ENCODE measurements at places on chromosomes 13 and 19.

DNA sequence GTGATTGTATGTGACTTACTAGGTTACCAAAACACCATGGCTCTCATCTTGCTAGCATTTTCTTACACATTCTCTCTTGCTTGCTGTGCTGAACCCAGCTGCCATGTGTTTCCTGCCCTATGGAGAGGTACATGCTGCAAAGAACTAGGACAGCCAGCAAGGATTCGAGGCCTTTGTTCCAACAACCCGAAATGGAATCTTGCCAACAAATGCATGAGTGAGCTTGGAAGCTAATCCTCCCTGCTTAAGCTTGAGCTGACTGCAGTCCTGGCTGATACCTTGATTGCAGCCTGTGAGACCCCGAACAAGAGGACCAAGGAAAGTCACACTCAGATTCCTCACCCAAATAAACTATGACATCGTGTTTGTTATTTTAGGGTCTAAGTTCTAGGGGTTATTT is 651.2 kb downstream of the SLITRK6 start:
- H3K36me3 ChIP-seq, result no peaks in the 10 kb centered on the region
- no peak overlapping the region for H3K27ac ChIP-seq

- no peaks in the 10 kb centered on the region for H3K4me1 ChIP-seq
- DNase-seq, result no peak
- H3K27ac ChIP-seq, result no peak overlapping the region
- H3K4me3 ChIP-seq, result no peak overlapping the region
These were observed 26.7 kb downstream of the CRTC1 start for GRCh38 chr19:18710186-18710585.

GRCh38 chr13:31982124-31982523 is 49.5 kb upstream of the FRY start:
- no peak overlapping the region for H3K4me3 ChIP-seq
- H3K27ac ChIP-seq, result peak overlapping the region; percentile 25
- no peaks in the 10 kb centered on the region for H3K27me3 ChIP-seq
- H3K36me3 ChIP-seq, result no peaks in the 10 kb centered on the region
- peaks cover 26% of the 10 kb centered on the region for H3K4me1 ChIP-seq
- DNase-seq, result no peak

- no peak overlapping the region for H3K27ac ChIP-seq
- no peaks in the 10 kb centered on the region for H3K4me1 ChIP-seq
- no peak overlapping the region for H3K4me3 ChIP-seq
These were observed 23.0 kb upstream of the TFDP1 start for GRCh38 chr13:113561417-113562084.

DNA sequence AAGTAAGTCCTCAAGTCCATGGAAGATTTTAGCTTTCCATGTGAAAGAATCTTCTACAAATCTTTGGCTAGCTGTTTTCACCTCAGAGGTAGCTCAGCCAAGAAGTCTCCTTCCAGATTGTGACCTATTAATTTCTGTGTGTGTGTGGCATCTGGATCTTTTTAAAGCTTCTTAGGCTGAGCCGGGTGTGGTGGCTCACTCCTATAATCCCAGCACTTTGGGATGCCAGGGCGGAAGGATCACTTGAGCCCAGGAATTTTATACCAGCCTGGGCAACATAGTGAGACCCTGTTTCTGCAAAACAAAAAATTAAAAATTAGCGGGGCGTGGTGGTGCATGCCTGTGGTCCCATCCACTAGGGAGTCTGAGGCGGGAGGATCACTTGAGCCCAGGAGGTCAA is 13.4 kb upstream of the SLC44A2 start:
- H3K36me3 ChIP-seq, result no peaks in the 10 kb centered on the region
- no peak overlapping the region for H3K4me3 ChIP-seq
- H3K27ac ChIP-seq, result peak overlapping the region; percentile 86
- H3K4me1 ChIP-seq, result peaks cover 24% of the 10 kb centered on the region
- no peak for DNase-seq
- no peaks in the 10 kb centered on the region for H3K27me3 ChIP-seq

DNA sequence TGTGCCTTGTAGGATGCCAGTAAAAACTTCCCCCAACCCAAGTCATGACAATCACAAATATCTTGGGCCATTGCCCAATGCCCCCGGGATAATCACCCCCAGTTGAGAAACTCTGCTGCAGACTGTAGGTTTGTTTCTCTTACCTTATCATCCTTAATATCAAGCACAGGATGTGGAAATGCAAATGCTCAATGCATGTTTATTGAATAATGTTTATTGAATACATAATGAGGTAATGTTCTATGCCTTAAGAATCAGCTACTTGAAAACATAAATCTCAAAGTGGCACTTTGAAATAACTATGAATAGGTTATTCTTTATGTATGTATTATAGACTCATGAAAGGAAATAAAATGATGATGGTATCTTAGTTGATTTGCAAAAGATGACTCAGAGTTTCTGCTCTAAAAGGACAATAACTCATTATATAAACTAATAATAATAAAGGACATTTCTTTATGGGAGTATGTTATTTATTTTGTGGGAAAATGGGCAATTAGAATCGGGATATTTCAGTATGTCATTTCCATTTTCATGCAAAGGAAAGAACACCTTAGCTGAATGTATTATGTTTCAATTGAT is 414.2 kb downstream of the EFNB2 start:
- no peaks in the 10 kb centered on the region for H3K36me3 ChIP-seq
- H3K27me3 ChIP-seq, result no peaks in the 10 kb centered on the region
- no peak overlapping the region for H3K4me3 ChIP-seq
- no peaks in the 10 kb centered on the region for H3K4me1 ChIP-seq

- peaks cover 7% of the 10 kb centered on the region for H3K36me3 ChIP-seq
- no peak overlapping the region for H3K27ac ChIP-seq
- H3K4me1 ChIP-seq, result peaks cover under 1% of the 10 kb centered on the region
- H3K27me3 ChIP-seq, result no peaks in the 10 kb centered on the region
- DNase-seq, result no peak
- no peak overlapping the region for H3K4me3 ChIP-seq
These were observed 7.3 kb downstream of the MED16 start for GRCh38 chr19:885536-886224.

- H3K4me1 ChIP-seq, result no peaks in the 10 kb centered on the region
- no peak for DNase-seq
- H3K4me3 ChIP-seq, result no peak overlapping the region
- no peaks in the 10 kb centered on the region for H3K36me3 ChIP-seq
- H3K27me3 ChIP-seq, result no peaks in the 10 kb centered on the region
These were observed 1076.2 kb downstream of the UQCRFS1 start for GRCh38 chr19:28136796-28137195.

DNA sequence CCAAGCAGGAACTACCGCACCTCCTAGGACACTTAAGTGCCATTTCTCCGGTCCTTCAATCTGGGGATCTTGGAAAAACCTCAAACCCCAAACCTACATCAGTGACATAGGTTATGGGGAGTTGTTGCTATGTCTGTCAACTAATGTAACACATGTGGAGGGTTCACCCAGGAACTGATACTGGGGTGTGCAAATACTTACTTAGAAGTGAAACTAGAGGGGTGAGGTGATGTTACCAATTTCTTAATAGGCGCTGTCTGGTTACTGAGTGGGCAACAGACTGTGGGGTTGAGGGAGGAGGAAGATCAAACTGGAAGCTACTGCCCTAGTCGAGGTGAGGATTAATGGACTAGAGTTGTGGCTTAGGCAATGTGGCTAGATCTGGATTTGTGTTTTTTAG is 1.9 kb downstream of the ZNF586 start:
- H3K4me3 ChIP-seq, result no peak overlapping the region
- DNase-seq, result no peak
- H3K27ac ChIP-seq, result no peak overlapping the region
- no peaks in the 10 kb centered on the region for H3K27me3 ChIP-seq

DNA sequence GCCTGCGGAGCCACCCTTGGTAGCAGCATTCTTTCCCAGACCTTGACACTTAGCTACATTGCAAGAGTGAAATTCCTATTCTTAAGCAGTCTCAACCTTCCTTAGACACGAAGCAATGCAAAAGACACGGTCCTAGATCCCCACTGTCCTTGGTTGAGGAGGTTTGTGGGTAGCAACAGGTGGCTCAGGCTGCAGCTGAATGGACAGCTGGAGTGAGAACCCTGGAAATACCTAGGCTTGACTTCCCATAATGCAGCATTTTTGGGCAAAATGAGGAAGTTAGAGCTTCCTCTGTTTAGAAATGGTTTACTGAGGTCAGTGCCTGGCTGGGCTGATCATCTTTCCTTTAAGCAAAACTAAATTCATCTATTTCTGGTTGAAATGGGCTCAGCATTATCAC is 296.6 kb downstream of the RFC3 start:
- no peak overlapping the region for H3K27ac ChIP-seq
- no peak overlapping the region for H3K4me3 ChIP-seq
- H3K27me3 ChIP-seq, result no peaks in the 10 kb centered on the region
- H3K36me3 ChIP-seq, result no peaks in the 10 kb centered on the region
- no peak for DNase-seq

GRCh38 chr13:81388400-81388799 is 1047.5 kb upstream of the SPRY2 start:
- no peak overlapping the region for H3K4me3 ChIP-seq
- H3K27ac ChIP-seq, result no peak overlapping the region
- H3K27me3 ChIP-seq, result no peaks in the 10 kb centered on the region
- H3K4me1 ChIP-seq, result no peaks in the 10 kb centered on the region

- no peaks in the 10 kb centered on the region for H3K36me3 ChIP-seq
- no peak overlapping the region for H3K4me3 ChIP-seq
- no peak overlapping the region for H3K27ac ChIP-seq
These were observed 610.6 kb upstream of the ATXN8OS start for GRCh38 chr13:69496981-69497380.

DNA sequence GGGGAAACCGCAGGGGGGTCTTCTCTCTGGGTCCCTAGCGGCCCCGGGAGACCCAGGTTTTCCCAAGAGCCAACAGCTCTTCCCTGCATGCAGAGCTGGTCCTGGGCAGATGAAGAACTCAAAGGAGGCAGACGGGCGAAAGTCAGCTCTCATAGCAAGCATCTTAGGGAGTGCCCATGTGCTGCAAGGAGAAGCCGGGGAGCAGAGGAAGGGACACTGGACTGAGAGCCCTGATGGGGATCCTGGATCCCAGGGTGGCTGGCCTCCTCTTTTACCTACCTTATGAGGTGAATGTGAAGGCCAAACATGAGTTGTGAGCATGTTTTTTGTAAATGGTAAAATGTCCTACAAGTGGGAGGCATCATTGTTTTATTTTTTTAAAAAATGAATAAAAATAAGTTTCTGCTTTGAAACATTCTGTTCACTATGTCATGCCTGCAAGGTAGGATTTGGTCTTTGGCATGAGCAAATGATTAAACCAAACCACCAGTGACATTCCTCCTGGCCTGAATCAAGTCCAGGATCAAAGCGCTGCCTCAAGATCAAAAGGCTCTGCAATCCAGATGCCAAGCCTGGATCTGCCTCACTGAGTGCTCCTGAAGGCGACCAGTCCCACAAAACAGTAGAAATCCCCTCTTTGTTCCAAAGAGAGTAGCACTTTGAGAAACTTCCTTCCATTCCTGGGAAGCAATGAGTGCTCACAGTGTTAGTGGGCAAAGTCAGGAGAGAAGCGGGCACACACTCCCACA is 92.2 kb upstream of the SERP2 start:
- no peak overlapping the region for H3K4me3 ChIP-seq
- H3K27ac ChIP-seq, result no peak overlapping the region
- no peak for DNase-seq

- no peaks in the 10 kb centered on the region for H3K27me3 ChIP-seq
- H3K36me3 ChIP-seq, result no peaks in the 10 kb centered on the region
- no peak overlapping the region for H3K4me3 ChIP-seq
- H3K27ac ChIP-seq, result no peak overlapping the region
- H3K4me1 ChIP-seq, result no peaks in the 10 kb centered on the region
These were observed 408.9 kb downstream of the ZNF536 start for GRCh38 chr19:30781047-30781446.

- H3K27me3 ChIP-seq, result no peaks in the 10 kb centered on the region
- no peaks in the 10 kb centered on the region for H3K4me1 ChIP-seq
- no peaks in the 10 kb centered on the region for H3K36me3 ChIP-seq
- H3K4me3 ChIP-seq, result no peak overlapping the region
- no peak overlapping the region for H3K27ac ChIP-seq
These were observed 26.9 kb downstream of the UTP14C start for GRCh38 chr13:52051400-52051799.

DNA sequence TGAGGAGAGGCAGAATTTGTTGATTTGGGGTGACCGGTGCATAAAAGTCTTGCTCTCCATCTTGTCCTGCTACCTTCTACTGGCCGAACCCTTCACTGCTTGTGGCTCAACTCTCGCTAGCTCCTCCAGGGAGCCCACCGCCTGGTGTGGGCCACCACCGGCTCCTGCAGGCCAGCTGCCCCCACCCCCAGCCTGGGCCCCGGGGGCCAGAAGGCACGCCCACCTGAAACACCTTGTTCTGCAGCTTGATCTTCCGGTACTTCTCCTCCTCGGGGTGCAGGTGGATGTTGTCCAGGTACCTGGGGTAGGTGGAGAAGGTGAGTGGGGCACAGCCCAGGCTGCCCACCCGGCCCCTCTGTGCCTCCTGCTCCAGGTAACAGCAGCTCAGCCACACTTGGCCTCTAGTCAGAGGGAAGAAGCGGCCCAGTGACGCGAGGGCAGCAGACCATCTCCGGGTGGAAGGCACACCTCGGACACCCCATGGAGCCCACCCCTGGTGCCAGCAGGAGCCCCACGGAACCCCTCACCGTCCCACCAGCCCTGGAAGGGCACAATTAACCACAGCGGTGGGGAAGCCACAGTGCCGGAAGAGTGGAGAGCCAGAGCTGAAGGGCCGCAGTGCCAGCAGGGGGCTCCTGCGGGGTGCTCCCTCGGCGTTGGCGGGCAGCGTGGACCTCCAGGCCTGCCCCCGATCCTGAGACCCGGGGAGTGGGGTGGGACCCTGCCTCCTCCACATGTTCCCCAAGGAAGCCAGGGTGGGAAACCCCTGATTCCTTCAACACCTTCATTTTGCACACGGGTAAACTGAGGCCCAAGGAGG is 10.1 kb downstream of the UBXN6 start:
- peak overlapping the region; percentile 83 for H3K27ac ChIP-seq
- peaks cover 27% of the 10 kb centered on the region for H3K4me1 ChIP-seq
- no peak overlapping the region for H3K4me3 ChIP-seq
- no peak for DNase-seq
- H3K36me3 ChIP-seq, result peaks cover 45% of the 10 kb centered on the region
- H3K27me3 ChIP-seq, result no peaks in the 10 kb centered on the region

- no peak overlapping the region for H3K27ac ChIP-seq
- no peaks in the 10 kb centered on the region for H3K36me3 ChIP-seq
- H3K27me3 ChIP-seq, result no peaks in the 10 kb centered on the region
- DNase-seq, result no peak
- no peak overlapping the region for H3K4me3 ChIP-seq
These were observed 293.3 kb upstream of the MAB21L1 start for GRCh38 chr13:35769812-35770211.

DNA sequence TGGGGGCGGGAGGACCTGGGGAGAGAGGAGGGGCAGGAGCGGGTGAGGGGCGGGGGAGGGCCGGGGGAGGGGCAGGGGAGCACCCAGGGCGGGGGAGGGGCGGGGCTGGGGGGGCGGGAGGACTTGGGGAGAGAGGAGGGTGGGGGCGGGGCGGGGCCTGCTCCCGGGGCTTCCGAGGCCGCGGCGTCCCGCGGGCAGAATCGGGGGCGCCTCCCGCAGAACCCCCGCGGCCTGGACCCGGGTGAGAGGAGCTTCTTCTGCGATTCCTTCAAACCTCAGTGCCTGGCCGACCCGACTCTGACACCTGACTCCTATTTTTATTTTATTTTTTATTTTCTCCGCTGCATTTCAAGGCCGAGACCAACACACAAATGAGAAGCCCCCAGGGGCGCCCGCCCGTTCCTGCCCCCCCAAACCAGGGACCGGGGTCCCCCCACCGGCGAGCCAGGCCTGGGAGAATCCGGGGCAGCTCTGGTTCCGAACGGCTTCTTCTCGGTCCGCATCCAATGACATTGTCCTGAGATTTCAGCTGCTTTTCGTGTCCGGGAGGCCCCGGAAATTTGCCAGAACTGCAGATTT is 470 bp upstream of the GRTP1 start:
- H3K27me3 ChIP-seq, result no peaks in the 10 kb centered on the region
- H3K27ac ChIP-seq, result peak overlapping the region; percentile 77
- H3K4me3 ChIP-seq, result no peak overlapping the region

All from body of pancreas (tissue), 4 donors.